ENCODE measurements at places on chromosomes 6 and 20.

DNA sequence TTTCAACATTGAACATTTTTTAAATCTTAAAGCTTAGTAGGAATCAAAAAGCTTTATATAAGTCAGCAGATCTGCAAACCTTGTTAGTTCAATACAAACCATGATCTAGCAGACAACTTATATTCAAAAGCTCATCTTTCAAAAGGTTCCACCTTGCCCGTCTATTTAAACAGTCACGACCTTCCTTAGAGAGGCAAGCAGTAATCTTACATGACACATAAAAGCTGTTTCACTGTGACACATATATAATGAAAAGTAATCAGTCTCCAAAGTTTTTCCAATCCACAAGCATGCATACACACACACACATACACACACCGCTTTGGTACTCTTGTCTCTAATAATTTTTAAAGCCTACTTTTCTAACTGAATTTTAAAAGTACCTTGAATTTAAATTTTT, 12.9 kb downstream of the SOD2 start:
- DNase-seq = no peak

- DNase-seq = peak; percentile 63
These were observed 121.2 kb upstream of the LAMP5 start for GRCh38 chr20:9392892-9393857.

- DNase-seq = no peak
These were observed 587.8 kb downstream of the EPM2A start for GRCh38 chr6:145147559-145147958.

- no peak for DNase-seq
These were observed 367.1 kb downstream of the C6orf118 start for GRCh38 chr6:164942271-164942670.

- no peak for DNase-seq
These were observed 61.5 kb downstream of the OGFRL1 start for GRCh38 chr6:71349976-71350615.

DNA sequence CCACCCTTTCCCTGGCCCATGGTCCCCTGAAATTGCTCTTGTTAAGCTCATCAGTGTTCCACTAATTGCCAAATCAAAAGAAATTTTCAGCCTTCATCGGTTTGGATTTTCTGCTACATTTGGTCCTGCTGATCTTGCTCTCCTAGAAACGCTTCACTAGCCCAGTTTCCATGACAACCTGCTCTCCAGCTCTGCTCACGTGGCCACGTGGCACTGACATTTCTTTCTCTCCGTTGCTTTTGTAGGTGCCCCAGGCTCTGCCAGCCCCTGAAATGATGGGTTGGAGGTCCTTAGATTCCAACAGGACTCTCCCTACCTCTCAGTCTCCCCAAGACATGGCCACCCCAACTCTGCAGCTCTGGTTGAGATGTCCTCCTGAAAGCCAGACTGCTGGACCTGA, 45.8 kb upstream of the NNAT start:
- no peak for DNase-seq

DNA sequence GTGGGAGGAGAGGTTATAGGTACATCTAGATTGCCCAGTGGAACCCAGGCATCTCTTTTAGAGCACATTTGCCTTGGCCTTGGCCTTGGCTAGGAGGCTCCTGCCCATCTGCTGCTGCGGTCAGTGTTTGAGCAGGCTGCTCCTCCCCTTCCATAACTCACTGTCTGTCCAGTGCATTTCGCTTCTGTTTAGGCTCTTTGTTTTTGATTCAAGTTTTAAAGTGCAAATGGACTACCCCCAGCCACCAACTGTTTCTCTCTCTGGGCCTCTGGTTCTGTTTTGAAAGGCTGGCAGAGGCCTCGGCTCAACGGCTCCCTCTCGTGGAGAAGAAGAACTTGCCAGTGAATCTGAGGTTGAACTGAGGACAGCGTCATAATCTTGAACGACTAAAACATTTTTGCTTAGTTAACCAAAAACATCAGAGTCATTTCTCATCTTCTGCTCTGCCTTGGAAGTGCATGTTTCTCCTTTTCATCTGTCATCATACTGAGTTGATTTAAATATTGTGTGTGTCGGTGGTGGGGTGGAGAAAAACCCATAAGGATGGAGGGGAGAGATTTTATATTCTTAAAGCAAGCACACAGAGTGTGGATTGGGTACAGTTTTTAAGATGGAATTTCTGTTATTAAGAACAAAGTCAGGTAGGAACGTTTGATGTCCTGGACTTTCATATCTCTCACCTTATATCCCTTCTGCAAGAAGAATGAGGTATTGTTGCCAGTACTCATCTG, 171.4 kb downstream of the DTNBP1 start:
- peak; percentile 54 for DNase-seq

- no peak for DNase-seq
These were observed at the start of gene BPIFB1 for GRCh38 chr20:33282991-33283555. Gene BPIFB1, plus strand, starts transcription at chr20:33283214. Its CDS starts 2,860 bp downstream, at chr20:33286074.

- no peak for DNase-seq
These were observed 840 bp downstream of the DEFB132 start for GRCh38 chr20:258269-258858.

GRCh38 chr6:7896465-7896987, 14.1 kb downstream of the TXNDC5 start:
- no peak for DNase-seq

DNA sequence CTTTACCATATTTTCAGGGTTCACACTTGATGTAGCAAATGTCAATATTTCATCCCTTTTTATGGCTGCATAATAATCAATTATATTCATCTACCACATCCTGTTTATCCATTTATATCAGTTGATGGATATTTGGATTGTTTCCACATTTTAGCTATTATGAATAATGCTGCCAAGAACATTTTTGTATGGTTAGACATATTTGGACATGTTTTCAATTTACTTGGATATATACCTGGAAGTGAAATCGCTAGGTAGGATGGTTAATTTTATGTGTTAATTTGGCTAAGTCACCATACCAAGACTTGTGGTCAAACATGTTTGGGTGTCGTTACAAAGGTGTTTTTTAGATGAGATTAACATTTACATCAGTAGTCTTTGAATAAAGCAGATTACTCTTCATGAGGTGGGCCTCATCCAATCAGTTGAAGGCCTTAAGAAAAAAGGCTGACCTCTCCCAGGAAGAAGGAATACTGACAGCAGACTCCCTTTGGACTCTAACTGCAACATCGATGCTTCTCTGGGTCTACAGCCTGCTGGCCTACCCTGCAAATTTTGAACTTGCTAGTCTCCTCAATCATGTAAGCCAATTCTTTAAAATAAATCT, 196.5 kb downstream of the BACH2 start:
- DNase-seq = no peak

GRCh38 chr20:23606652-23607049, 934 bp upstream of the CST9 start:
- peak; percentile 73 for DNase-seq

DNA sequence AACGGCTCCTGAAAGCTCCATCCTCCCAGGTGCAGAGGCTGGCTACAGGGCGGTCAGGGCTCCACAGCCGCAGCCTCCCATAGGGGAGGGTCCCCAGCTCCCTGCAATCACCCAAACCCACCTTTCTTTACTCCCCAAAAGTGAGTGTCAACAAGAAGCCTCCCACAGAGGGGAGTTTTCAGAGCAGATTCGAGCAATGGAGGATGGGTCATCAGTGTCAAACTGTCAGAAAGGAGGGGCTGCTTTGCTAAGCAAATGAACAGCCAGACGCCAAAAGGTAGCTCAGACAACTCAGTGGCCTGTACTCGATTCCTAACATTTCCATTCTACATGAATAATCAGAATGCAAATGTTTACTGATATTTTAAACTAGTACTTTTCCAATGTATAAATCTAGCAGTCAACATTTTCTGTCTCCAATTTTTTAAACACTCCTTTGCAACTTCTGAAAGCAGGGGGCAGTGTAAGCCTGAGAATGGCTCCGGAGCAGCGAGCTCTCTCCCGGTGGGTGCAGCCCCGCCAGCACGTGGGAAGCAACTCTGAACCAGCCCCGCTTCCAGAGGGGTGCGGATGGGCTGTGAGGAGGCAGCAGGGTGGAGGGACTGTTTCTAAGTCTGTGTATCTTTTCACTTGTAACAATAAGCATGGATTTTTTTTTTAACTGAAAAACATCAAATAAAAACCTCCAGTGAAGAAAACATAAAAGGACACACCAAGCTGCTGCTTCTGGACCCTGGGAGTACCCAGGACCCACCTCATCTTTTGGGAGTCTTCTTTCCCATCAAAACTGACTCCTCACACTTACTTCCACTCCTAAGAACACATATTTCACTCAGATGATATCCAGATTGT, 54.9 kb downstream of the TAF4 start:
- DNase-seq = peak; percentile 24

DNA sequence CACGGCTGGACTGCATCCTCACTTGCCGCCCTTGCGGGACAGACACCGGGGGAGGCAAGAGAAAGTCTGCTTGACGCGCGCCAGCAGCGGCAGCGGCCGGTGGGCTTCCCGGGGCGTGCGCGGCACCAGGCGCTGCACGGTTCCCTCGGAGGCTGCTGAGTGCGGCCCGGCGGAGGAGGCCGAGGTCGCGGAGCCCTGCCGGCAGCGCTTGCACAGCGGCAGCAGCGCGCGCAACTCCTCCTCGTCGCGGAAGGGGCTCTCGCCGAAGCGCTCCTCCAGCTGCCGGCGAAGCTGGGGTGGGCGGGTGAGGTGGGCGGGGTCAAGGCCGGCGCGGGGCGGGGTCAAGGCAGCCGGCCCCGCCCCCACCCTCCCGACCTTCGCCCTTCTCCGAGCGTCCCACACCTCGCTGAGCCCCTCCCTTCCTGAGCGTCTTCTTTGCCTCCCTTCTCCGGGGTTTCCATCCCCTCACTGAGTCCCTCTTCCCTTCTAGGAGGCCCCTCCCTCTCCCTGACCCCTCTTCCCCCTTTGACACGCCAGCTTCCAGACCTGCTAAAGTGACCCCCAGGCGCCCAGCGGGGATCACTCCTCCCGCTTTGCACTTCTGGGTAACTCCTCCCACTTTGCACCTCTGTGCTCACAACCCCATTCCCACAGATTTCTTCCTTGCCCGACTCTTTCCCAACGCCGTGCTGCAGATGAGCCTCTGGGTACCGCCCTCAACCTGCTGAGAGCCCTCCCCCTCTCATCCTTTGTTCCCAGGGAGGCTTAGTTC, 8.8 kb downstream of the DUSP15 start:
- DNase-seq = peak; percentile 76

DNA sequence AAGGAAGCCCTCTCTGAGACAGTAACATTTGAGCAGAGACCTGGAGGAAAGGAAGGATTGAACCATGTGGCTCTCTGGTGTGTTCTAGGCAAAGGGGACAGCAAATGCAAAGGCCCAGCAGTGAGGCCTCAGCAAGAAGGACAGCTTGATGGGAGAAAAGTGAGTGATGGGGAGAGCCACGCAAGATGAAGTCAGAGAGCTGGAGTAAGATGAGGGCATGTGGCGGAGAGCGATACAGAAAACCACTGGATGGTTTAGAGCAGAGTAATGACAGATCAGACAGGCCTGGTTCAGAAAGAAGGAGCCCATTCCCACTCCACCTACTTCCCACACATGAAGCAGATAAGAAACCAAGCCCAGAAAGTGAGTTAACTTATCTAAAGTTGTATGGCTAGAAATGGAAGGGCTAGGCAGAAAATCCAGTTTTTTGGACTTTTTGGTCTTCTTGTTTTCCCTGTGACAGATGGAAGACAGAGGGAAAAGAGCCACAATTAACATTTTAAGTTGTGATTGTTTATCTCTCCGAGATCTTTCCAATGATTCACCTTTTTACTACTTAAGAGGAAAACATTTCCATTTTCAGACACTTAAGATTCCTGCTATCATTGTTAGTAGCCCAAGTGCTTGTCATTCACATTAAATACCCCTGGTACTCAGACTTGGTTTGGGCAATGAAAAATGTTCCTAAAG, 723 bp upstream of the SNPH start:
- DNase-seq = no peak

DNA sequence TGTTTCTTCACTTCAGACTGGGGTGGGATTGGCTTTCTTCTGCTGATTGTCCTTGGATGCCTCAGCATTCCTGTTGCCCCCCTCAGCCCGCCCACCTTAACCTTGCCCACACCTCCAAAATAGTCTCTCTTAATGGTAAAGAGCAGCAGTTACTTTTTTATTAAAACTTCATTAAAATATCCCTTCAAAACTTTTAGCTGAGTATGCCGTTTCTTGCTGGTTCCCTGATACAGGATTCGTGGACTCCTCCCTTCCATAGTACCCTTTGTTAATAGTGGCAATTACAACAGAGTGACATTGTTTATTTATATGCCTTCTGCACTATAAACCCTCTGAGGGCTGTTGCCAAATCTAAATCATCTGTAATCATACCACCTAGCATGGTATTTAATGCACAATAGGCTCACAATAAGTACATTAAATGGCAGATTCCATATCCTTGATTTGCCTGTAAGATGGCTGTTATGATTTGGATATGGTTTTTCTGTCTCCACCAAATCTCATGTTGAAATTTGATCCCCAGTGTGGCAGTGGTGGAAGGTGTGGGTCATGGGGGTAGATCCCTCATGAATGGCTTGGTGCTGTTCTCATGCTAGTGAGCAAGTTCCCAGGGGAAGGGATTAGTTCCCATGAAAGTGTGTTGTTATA, 3.5 kb upstream of the MOCS1 start:
- peak; percentile 13 for DNase-seq

GRCh38 chr6:106422534-106422933, 62.0 kb downstream of the CRYBG1 start:
- no peak for DNase-seq

DNA sequence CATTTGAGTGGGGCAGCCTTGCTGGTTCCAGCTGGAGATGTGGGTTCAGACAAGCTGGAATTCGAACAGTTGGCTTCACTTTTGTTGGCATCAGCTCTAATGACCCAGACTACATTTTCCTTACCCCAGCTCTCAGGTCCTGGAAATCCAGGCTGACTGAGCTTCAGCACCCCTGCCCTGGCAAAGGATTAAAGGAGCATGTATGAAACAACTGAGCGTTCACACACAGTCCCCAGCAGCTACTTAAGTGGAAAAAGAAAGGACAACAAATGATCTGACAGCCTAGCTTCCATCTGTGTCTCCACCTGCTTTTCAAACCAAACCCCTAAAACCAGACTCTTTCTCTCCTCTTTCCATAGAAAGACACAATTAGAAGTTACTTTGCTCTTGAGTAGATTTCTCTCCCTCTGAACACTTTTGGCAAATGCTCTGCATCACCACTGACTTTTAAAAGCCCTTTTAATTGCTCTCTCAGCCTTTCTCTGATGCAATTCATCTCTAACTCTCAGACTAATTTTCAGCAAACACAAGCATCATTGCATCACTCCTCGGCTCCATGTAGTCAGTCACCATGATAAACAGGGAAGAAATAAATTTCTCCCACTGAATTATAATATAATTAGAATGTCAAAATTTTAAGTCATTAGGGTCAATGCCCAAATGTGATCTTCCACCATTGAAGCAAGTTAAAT, 28.1 kb downstream of the ROS1 start:
- DNase-seq = no peak

Measured in NCI-H2081 (cell line).